ENCODE measurements at places on chromosomes 13 and 19.

DNA sequence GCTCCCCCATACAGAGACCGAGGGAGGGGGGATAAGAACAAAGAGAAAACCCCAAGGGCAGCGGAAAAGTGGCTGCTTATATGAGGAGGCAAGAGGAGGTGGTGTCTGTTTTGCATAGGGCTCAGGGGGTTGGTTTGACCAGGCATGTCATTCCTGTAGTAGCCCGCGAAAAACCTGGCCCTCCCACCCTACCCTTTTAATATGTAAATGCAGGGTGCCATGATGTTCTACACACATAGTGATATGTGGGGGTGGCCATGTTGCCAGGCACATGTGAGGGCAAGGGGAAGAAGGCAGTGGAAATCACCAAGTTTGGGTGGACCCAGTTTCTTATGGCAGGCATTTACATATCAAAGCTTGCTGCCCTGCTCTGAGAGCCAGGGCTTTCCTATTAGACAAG is 203.5 kb upstream of the UBL3 start:
- DNase-seq = no peak

GRCh38 chr13:94128430-94128829 is 351.1 kb downstream of the DCT start:
- DNase-seq = no peak

DNA sequence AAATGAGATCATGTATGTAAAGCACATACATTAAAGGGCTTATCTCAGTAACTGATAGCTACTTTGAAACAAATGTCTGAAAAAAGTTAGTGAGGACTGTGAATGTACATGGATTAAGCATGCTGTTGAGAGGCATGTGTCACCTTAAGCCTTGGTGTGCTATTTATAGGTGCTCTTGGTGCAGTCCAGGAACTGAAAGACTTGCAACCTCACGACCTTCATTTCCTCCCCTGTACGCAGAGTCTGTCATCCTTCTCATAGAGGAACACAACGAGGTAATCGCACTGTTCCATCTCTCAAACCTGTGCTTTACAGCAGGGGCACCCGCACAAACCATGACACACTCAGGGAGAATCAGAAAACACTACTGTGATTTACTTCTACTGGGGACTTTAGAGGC is 65.6 kb downstream of the UFM1 start:
- no peak for DNase-seq

DNA sequence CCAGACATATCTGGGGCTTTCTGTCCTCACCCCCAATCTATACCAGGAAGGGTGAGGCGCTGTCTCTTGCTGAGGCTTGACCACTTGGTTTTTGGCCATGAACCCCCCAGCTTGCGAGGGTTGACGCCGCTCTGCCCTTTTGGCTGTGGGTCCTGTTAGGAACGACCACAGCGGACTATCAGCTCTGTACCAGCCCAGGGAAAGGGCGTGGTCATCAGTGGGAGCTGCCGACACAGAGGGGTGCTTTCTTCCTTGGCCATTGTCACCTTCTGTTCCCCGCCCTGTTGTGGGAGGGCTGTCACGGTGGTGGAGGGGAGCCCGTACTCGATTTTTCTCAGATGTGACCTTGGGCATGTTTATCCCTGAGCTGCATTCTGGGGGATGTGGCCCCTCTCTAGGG is 5.7 kb downstream of the DCAF15 start:
- no peak for DNase-seq

DNA sequence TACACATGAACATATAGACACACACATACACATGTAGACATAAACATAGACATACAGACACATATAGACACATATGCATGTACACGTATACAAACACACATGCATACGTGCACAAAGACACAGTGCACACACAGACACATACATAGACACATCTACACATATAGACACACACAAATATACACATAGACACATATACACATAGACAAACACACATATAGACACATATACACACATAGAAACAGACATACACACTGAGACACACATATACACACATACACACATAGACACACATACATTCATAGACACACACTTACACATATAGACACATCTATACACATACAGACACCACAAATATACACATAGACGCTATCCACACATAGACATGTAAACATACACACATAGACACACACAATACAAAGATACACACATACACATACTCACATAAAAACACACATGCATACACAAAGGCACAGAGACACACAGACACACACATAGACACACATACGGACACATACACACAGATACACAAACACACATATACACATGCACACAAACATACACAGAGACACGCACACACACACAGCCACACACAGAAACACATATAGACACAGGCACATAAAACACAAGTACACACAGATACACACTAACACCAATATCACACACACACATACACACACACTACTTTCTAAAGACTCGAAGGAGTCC is 254.0 kb downstream of the TSHZ3 start:
- no peak for DNase-seq

GRCh38 chr19:47371261-47371660 is 22.1 kb downstream of the DHX34 start:
- no peak for DNase-seq

- DNase-seq = no peak
Observed at GRCh38 chr13:105338006-105338405, 1197.5 kb downstream of the EFNB2 start.

DNA sequence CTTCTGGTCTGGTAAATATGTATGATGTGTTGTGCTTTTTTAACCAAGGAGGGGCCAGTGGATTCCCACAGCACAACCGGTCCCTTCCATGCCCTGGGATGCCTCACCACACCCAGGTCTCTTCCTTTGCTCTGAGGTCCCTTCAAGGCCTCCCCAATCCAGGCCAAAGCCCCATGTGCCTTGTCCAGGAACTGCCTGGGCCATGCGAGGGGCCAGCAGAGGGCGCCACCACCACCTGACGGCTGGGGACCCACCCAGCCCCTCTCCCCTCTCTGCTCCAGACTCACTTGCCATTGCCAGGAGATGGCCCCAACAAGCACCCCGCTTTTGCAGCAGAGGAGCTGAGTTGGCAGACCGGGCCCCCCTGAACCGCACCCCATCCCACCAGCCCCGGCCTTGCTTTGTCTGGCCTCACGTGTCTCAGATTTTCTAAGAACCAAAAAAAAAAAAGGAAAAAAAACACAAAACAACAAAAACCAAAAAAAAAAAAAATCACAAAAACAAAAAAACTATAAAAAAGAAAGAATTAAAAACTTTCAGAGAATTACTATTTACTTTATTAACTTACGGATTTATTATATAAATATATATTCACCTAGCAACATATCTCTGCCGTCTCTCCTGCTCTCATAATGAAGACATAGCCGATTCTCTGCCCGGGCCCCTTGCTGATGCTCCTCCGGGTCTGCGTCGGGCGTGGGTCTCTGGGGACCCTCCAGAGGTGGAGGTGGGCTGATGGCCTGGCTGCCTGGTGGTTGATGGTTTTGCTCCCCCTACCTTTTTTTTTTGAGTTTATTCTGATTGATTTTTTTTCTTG is 14.4 kb downstream of the CAPN12 start:
- peak; percentile 79 for DNase-seq

Data from activated naive CD4-positive, alpha-beta T cell (primary cell).